NCI-H226 (cell line): ENCODE measurements at places on chromosomes 6 and 20.

GRCh38 chr6:111416529-111416928 is 66.5 kb downstream of the REV3L start:
- DNase-seq, result no peak

DNA sequence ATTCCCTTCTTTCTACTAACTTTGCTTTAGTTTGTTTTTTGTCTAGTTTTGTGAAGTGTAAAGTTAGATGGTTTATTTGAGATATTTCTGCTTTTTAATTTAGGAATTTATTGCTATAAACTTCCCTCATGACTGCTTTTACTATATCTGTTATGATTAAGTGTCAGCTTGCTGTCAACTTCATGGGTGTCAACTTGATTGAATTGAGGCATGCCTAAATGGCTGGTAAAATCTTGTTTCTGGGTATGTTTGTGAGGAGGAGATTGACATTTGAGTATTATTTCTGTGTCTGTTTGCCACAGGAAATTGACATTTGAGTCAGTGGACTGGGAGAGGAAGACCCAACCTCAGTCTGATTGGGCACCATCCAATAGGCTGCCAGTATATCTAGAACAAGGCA is 1147.0 kb upstream of the EYS start:
- DNase-seq, result no peak

GRCh38 chr20:64091770-64092169 is 7.6 kb upstream of the LKAAEAR1 start:
- no peak for DNase-seq

DNA sequence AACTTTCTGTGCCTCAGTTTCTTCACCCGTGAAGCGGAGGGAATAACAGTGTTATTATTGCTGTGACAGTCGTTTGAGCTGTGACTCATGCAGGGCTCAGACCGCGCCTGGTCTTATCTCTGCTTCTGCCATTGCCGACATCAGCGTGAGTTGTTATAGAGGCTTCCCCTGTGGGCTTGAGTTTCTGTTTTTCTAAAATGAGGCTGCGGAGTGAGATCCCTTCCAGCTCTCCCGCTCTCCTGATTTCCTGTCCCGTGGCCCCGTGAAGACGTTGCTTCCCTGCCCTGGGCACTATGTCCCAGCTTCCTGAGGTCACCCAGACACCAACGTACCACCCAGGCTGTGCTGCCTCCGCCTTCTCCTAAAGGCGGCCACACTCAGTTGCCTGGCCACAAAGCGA is 278.5 kb downstream of the BMP7 start:
- no peak for DNase-seq

DNA sequence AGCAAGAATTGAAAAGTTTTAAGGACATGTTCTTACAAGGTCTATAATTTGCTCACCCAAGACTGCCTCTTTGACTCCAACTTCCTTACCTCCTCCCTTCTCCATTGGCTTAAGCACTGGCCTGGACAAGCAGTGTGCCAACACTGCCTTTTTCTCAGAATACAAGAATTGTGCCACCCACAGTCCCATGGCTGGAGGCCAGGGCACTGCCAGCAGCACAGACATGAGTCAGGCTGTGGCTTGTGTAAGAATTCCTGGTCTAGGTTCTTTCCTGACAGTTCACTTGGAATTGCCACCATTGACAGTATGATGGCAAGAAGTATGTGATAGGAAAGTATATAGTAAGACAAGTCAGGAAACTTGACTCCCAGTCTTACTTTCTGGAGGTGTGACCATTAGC is 202.7 kb upstream of the MARCKS start:
- peak; percentile 92 for DNase-seq

GRCh38 chr6:157518397-157519250 is 137.6 kb downstream of the ZDHHC14 start:
- DNase-seq, result no peak

DNA sequence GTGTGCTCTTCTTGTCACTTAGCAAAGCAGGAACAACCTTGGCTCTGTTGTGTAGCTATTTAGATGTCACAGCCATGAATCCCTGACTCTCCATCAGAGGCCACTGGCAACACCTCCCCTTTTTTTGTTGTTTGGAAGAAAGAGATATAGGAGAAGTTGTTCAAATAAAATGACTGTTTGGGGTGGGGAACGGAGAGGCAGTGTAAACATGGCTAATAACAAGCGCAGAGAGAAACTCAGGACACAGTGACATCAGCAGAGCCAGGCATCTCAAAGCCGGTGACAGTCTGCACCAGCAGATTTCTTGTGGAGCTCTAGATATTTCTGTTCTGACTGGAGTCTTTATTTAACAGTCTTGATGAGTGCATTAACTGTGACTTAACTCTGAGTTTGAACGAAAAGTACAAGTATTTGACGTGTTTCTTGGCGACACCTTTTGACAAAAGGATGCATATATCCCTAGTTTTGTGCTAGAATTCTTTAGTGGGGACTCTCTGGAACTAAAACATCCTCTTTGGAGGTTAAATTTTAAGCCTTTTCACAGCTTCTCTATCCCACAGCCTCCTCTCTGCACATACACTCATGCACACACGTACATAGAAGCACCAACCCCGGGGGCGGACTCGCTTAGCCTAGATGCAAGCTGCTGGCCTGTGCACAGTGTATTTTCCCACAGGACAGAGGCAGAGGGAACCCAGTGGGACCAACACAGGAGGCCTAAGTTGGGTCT is 53.8 kb downstream of the ADAT2 start:
- DNase-seq, result no peak

DNA sequence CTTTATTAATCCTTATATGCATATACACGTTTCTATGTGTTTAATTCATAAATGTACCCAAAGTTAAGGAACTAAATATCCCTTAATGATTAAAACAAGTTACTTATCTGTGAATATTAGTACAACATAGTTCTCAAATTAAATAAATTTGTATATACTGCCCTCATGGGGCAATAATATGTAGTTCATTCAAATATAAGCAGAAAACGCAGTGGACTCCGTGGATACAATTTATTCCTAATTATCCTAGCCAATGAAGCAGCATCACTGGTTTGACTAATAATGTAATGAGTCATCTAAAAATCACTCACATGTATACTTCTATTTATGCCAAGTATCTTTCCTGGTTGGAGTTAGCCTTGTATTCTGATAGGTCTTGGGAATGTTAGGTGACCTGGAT is 111.6 kb downstream of the TBC1D32 start:
- peak; percentile 16 for DNase-seq

DNA sequence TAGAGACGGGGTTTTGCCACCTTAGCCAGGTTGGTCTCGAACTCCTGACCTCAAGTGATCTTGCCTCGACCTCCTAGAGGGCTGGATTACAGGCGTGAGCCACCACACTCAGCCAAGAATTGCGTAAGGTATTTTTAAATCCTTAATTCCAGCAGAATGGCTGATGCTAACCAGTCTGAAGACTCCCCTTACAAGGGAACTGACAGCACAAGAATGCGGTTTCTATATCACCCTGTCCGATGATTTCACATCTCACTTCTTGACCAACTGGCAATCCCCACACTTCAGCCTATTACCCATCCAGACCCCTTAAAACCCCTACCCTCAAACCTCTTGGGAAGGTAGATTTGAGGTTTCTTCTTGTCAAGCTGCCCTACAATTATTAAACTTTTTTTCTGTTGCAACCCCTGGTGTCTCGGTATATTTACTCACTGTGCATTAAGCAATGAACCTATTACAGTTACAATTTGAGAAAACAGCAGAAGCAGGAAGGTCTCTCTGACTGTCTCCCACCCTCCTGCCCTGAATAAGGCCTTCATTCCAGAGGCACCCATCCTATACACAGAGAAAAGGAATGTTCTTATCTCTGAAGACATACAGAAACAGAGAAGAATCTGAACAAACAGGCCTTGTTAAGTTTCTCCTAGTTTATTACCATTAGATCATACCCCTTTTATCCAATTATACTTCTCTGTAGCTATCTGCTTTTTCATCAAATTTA is 164.9 kb downstream of the ARHGAP18 start:
- DNase-seq, result peak; percentile 58

DNA sequence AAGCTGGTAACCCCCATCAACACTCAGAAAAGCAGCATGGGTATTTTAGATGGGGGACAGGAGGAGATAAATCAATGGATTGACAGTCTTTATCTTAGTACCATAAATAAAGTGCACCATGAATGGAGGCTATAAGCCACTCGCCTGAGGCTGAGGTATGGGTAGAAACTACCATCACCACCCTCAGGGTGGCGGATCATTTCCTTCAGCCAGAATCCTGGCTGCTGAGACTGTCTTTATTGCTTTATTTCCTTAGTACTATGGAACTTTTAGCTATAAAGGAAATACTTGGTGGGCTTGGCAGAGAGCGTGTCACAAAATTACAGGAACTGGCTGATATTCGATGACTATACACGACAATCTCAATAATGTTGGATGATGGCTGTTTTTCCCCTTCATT is 52.2 kb downstream of the STK38 start:
- no peak for DNase-seq

- no peak for DNase-seq
Measured at GRCh38 chr6:24655215-24655614, 9.2 kb upstream of the KIAA0319 start.

DNA sequence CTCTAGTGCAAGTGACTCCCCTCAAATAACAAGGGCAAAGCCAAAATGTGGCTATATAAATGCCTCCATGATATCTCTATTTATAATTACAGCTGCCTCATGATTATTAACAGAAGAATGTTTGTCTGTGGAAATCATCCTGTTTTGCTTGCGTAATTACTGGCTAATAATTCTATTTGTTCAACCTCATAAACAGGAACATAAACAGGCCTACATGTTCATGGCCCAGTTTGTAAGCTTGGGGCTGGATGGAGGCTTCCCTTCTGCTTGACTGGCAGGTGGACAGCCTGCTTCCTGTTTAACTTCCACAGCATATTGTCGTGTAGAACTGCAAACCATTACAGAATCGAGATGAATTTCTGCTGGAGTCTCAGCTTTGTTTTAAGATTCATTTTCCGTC is 766.0 kb upstream of the MAP3K7 start:
- no peak for DNase-seq

DNA sequence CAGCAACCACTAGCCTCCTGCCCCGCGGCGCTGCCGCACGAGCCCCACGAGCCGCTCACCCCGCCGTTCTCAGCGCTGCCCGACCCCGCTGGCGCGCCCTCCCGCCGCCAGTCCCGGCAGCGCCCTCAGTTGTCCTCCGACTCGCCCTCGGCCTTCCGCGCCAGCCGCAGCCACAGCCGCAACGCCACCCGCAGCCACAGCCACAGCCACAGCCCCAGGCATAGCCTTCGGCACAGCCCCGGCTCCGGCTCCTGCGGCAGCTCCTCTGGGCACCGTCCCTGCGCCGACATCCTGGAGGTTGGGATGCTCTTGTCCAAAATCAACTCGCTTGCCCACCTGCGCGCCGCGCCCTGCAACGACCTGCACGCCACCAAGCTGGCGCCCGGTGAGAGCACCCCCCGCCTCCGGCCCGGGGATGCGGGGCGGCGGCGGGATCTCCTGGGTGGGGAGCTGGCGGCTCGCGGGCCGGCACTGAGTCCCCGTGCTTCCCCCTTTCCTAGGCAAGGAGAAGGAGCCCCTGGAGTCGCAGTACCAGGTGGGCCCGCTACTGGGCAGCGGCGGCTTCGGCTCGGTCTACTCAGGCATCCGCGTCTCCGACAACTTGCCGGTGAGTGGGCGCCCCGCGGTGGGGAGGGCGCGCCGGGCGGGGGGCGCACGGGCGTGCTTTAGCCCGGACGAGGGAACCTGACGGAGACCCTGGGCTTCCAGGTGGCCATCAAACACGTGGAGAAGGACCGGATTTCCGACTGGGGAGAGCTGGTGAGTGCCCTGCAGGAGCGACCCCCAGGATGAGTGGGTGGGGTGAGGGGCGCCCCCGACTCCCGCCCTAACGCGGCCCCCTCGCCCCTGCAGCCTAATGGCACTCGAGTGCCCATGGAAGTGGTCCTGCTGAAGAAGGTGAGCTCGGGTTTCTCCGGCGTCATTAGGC is 585 bp downstream of the PIM1 start:
- peak; percentile 16 for DNase-seq

- DNase-seq, result no peak
Measured at GRCh38 chr6:65708162-65708561, 1.1 kb upstream of the EYS start.

DNA sequence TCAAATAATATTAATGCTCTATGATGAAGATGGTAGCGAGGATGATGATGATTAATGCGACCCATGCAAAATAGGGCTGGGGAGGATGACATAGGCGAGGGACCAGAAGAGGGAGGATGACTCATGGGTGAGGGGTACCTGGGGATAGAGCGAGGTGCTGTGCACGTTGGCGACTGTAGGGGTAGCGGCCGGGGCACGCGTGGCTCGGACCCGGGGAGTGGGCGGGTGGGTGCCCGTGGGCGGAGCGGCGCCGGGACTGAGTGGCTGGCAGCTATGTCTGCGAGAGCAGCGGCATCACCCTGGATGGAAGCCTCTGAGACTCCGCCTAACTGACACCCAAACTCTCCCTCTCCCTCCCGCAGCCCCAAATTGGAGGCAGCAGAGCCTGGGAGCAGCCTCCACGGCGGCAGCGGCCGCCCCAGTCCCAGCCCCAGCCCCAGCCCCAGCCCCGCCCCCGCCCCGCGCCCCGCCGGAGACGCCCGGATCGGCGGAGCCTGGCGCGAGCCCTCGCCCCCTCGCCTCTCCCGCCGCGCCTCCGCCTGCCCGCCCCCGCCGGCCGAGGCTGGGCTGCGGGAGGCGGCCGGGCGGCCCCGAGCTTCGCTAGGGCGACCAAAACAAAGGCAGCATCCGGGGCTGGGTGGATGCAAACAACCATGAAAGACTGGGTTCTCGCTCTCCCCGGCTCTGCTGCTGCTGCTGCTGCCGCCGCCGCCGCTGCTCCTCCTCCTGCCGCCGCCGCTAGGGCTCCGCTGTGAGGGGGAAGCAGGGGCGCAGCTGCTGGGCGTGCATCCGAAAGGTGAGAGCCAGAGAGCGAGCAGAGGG is at the start of gene RIMS1:
Gene RIMS1, plus strand, starts transcription at position 367 of the 822 bp plus-strand sequence. CDS start 474 bp downstream, outside the sequence.
- no peak for DNase-seq

- no peak for DNase-seq
Measured at GRCh38 chr6:165834613-165835259, 171.7 kb upstream of the PDE10A start.

GRCh38 chr6:74891349-74891831 is 314.5 kb downstream of the COL12A1 start:
- no peak for DNase-seq

DNA sequence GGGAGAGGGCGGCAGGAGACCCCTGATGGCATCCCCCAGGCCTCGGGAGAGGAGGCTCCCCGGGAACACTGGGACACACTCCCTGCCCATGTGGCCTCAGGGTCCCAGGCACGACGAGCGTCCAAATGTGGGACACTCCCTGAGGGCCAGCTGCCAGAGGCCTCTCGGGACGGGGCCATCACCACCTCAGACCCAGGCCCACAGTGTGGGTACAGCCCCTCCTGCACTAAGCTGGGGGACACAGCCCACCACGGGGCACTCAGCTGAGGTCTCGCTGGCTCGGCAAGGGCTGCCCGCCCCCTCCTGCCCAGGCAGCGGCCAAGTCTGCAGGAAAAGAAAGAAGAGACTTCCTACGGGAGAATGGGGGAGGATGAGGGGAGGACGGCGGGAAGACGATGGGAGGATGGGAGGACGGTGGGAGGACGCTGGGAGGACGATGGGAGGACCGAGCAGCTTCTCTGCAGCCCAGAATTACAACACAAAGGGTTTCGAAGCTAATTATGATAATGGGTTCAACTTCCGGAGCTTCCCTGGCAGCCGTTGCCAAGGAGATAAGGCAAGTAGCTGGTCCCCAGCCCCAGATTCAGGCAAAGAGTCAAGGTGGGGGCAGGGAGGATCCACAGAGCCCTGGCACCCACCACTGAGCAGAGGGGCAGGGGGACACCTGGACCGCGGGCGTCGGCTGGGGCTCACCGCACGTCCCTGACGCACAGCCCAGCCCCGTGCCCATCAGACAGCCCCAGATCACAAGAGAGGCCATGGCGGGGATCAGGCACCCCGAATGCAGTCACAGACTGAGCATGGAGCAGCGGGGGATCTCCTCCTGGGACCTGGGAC is 17.5 kb downstream of the KCNQ2 start:
- DNase-seq, result no peak

GRCh38 chr6:122102026-122102425 is 297.4 kb upstream of the HSF2 start:
- no peak for DNase-seq
